Activated naive CD4-positive, alpha-beta T cell treated with anti-CD3 and anti-CD28 coated beads, Interleukin-2, amount 50 U/mL, for 72 hours (primary cell): ENCODE measurements at places on chromosomes 2 and 18. TPM values are rescaled to one million over a fixed set of nuclear protein-coding genes. Genes with fewer than 3 reads are reported as not detected.

Gene CHMP1B
- total RNA-seq, result 23.5 TPM

Gene REG3A
- total RNA-seq, result not detected

Gene TRPM8
- total RNA-seq, result not detected

Gene CYP26B1
- not detected for total RNA-seq

DNA sequence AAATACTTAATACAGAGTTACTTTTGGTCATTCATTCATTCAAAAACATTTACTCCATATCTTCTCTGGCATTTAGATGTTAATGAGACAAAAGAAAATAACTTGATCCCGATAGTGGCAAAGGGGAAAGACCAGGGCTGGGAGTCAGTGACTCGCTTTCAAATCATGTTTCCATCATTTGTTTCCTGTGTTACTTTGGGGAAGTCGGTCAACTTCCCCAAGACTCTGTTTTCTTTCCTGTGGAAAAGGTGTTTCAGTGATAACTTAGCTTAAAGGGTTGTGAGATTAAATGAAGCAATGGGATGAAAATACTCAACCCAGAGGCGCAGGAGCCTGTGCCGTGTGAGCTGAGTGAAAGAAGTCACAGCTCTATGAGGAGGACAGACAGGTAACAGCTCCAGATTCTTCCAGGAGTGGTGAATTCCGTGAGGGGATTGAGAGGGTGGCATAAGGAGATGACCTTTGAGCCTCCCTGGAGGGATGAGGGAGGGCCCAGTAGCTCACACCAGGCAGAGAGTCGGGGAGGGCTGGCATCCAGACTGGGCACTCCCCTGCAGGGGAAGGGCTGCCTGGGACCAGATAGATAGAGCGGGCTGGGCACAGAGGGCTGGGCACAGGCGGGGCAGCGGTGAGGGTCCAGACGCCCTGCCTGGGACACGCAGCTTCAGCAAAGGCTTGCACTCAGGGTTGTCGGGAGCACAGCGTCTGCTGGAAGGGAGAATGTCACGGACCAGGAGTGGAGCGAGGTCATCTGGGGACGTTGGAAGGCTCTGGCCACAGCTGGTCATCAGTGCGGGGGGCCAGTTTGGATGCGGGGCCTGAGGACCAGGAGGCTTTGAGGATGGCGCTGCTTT, 70.1 kb downstream of the TSHZ1 start:
- no peak for DNase-seq

DNA sequence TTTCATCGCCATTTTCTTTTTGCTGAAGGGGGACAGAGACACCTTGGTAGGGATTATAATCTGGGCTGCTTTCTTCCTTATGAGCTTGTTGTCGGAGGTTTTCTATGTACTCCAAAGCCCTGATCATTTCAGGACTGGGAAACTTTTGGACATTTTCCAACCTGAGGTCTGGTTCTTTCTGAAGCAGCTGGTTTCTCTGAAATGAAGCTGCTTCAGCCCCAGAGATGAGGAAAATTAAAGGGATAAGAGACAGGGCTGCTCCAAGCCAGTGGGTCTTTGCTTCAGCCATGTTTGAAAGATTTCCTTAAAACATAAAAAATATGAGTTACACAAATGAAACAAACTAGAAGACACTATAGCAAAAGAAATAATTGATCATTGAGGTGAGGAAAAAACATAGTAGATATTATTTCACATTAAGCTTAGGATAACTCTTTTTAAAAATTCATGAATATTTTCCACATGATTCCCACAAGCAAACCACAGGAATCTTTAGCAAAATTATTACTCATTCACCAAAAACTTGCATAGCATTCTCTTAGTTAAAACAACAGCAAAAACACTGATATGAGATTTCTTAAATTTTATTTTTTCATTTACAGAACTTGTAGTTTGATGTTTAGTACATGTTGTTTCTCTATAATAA, 3.0 kb downstream of the SCG2 start:
- no peak for DNase-seq

GRCh38 chr2:158202161-158202815, 100.6 kb downstream of the UPP2 start:
- DNase-seq, result no peak

- DNase-seq, result no peak
Measured at GRCh38 chr2:207929923-207930322, 95.4 kb downstream of the PLEKHM3 start.
